ENCODE measurements at places on chromosomes 7 and 10. TPM values are rescaled to one million over a fixed set of nuclear protein-coding genes. Genes with fewer than 3 reads are reported as not detected.

DNA sequence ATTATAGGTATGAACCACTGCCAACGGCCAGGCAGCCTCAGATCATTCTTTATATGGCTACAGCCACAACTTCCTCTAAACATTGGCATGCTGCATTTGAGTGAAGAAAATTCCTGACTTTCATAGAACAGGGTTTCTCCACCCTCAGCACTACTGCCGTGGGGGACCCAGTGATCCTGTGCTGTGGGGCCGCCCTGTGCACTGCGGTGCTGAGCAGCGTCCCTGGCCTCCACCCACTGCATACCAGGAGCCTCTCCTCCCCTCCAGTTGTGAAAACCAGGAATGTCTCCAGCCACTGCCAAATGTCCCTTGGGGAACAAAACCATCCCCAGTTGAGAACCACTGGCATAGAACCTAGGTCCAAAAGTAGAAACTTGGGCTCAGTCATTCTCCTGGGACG is 15.8 kb downstream of the CNPY1 start:
- DNase-seq = no peak
- H3K4me3 ChIP-seq = no peak overlapping the region
- H3K36me3 ChIP-seq = no peaks in the 10 kb centered on the region
- peaks cover 87% of the 10 kb centered on the region for H3K27me3 ChIP-seq
- H3K4me1 ChIP-seq = peaks cover 11% of the 10 kb centered on the region
- no peak overlapping the region for H3K27ac ChIP-seq

- H3K27me3 ChIP-seq = no peaks in the 10 kb centered on the region
- no peak for DNase-seq
- peak overlapping the region; percentile 93 for H3K4me3 ChIP-seq
- peaks cover 25% of the 10 kb centered on the region for H3K36me3 ChIP-seq
Observed at GRCh38 chr10:75211007-75211691, 553 bp downstream of the VDAC2 start.

DNA sequence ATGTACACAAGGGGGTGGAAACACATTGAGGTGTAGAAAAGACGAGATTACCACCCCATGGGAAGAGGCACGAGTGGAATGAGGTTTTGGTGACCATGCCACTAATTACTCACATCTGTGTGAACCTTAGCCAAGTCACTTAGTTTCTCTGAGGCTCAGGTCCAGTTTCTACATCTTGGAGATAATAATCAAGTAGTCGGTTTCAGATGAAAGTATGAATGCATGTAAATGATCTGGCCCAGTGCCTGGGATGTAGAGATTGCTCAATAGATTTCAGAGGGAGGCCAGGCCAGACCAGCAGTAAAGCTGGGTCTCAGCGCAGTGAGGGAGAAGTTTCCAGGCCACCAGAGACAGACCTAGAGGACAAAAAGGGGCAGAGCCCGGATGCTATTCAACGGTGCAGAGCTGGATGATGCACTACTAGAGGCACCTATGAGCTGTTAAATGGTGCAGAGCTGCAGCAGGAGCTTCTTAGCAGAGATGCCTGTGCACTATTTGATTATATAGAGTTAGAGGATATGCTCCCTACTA is 725.1 kb downstream of the GRID1 start:
- no peaks in the 10 kb centered on the region for H3K27me3 ChIP-seq
- no peaks in the 10 kb centered on the region for H3K36me3 ChIP-seq
- peaks cover 19% of the 10 kb centered on the region for H3K4me1 ChIP-seq

GRCh38 chr10:12635127-12635541 is 285.8 kb downstream of the CAMK1D start:
- no peak overlapping the region for H3K4me3 ChIP-seq
- H3K4me1 ChIP-seq = peaks cover 25% of the 10 kb centered on the region
- DNase-seq = no peak

DNA sequence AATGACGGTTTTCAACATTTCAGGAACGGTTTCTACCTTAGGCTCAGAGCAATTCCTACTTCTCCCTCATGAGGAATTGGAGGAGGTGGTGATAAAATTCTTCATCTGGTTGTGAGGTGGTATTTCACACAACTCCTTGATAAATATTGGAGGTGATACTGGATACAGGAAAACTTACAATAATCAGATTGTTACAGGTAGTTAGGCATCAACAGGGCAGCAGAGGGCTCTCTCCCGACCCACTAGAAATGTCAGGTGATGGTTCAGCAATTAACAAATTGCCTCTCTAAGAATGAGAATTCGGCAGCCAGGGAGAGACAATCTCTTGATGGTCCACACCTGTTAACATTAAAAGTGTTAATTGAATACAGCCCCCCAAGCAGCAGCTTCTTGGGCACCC is 22.6 kb downstream of the ZNF786 start:
- peak overlapping the region; percentile 24 for H3K27ac ChIP-seq
- no peaks in the 10 kb centered on the region for H3K4me1 ChIP-seq
- peaks cover 11% of the 10 kb centered on the region for H3K36me3 ChIP-seq
- H3K27me3 ChIP-seq = no peaks in the 10 kb centered on the region
- peak overlapping the region; percentile 59 for H3K4me3 ChIP-seq

DNA sequence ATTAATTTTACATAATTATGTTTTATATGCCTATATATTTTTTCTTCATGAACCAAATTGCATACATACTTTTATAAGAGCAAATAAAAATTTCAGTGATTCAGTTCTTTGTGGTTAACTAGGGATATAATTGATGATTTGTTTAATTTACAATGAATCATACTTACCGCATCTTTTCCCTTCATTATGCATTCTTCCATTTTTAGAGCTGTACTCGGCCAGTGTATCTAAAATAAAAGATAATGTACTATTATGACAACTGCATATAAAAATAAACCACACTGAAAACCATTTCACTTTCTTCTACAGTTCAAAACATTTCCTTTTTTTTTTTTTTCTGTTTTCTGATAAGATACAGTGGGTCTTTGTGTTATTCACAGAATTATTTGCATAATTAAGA is 179.9 kb downstream of the SEMA3E start:
- no peaks in the 10 kb centered on the region for H3K27me3 ChIP-seq
- no peak overlapping the region for H3K27ac ChIP-seq
- no peak overlapping the region for H3K4me3 ChIP-seq
- DNase-seq = no peak
- H3K36me3 ChIP-seq = no peaks in the 10 kb centered on the region
- peaks cover 7% of the 10 kb centered on the region for H3K4me1 ChIP-seq

- H3K27ac ChIP-seq = no peak overlapping the region
- H3K4me1 ChIP-seq = peaks cover 17% of the 10 kb centered on the region
- H3K4me3 ChIP-seq = no peak overlapping the region
- peaks cover 3% of the 10 kb centered on the region for H3K27me3 ChIP-seq
Observed at GRCh38 chr7:22488643-22489462, 11.1 kb downstream of the STEAP1B start.

GRCh38 chr7:93945083-93945482 is 23.5 kb downstream of the GNG11 start:
- H3K27ac ChIP-seq = no peak overlapping the region
- no peak overlapping the region for H3K4me3 ChIP-seq
- peaks cover 5% of the 10 kb centered on the region for H3K27me3 ChIP-seq
- H3K36me3 ChIP-seq = no peaks in the 10 kb centered on the region
- no peak for DNase-seq

DNA sequence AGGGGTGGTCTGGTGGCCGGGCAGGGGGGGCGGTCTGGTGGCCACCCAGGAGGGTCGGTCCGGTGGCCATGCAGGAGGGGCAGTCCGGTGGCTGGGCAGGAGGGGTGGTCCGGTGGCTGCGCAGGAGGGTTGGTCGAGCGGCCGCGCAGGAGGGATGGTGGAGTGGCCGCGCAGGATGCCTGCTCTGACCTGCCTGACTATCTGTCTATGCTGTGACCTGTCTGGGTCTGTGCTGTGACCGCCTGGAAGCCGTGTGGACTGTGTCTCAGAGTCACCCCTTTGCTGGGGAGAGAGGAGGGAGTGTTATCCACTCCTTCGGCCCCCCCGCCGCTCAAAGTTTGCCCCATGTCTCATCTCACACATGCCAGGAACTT is 113.2 kb downstream of the ACTR3B start:
- no peaks in the 10 kb centered on the region for H3K36me3 ChIP-seq
- H3K4me1 ChIP-seq = no peaks in the 10 kb centered on the region
- no peak for DNase-seq
- H3K27ac ChIP-seq = no peak overlapping the region
- H3K27me3 ChIP-seq = no peaks in the 10 kb centered on the region

DNA sequence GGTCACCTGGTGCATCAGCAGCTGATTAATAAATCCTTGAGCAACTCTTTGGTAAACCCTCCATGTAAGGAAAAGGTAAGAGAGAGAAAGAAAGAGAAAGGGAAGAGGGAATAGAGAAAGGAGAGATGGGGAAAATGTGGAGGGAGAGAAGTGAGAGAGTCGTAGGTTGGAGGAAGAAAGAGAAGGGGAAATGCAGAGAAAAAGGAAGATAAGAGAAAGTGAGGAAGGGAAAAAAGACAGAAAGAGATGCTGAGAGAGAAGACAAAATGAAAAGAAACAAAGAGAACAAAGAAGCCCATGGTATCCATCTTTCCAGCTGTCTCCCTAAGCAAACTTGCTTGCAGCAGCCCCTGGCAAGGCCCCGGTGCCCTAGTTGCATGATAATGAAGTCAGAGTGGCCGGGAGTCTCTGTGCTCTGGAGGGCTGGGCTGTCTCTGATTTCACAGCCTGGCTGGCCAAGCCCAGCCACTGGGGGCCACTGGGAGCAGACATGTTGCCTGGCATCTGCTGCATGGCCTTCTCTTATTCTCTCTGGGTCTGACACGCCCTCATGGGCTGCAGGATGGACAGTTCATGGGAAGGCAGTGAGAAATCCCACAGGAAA is 48.4 kb downstream of the PRR15 start:
- peaks cover 23% of the 10 kb centered on the region for H3K4me1 ChIP-seq
- DNase-seq = no peak
- no peaks in the 10 kb centered on the region for H3K36me3 ChIP-seq
- no peak overlapping the region for H3K4me3 ChIP-seq
- no peak overlapping the region for H3K27ac ChIP-seq

DNA sequence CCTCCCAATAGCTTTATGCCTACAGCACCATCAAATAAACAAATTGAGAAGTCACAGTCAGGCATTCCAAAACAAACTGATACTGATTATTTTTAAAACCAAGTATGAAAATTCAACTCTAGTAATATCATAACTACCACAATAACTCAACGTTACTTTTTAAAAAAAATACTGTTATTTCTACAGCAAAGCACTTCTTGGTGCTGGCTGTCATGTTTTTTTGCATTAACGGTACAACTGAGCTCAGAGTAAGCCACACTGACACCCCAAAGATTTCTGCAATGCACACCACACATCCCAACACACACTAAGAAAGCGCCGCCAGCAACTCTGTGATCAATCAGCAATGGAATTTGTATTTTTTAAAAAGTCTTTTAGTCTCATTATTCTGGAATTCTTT is 113.6 kb downstream of the RNF32 start:
- H3K36me3 ChIP-seq = peaks cover 5% of the 10 kb centered on the region
- H3K4me3 ChIP-seq = no peak overlapping the region

DNA sequence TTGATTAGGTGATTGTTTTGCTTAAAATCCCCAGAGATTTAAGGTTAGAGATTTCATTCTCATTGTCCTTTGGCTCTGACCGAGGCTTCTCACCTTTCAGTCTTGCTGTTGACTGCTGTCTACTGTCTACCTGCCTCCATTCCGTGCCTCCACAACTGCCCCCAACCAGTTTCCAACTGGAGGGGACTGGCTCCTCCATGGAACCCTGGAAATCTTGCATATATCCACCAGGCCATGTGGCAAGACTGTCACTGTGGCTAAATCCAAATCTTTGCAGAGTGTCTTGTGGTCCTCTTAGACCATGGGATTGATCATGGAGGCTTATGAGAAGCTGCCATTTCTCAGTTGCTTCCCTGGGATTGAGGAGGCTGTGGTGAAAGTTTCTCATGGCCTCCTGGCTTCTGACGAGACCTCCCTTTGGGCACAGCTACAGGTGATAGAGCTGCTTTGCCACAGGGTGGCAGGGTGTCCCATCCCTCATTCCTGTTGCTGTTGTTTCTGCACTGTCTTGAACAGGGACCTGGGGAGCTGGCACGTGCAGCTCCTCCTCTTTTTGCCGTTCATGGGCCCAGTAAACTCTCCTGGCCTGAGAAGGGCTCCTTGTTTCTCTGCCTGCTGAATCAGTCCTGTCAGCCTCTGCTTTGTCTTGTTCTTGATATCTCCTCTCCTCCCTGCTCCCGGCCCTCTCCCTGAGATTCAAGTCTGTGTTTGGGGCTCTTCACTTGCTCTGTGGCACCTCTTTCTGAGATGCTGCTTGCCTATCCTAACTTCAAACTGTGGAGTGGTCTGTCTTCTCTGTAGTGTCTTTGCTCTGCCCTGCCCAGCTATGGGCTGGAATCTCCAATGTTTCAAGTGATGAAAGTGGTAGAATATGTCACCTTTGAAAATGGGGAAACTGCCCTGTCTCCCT is 63.6 kb upstream of the IGFBP3 start:
- DNase-seq = no peak
- H3K4me1 ChIP-seq = peaks cover under 1% of the 10 kb centered on the region
- H3K27me3 ChIP-seq = peaks cover 3% of the 10 kb centered on the region
- no peak overlapping the region for H3K27ac ChIP-seq
- H3K4me3 ChIP-seq = no peak overlapping the region

- H3K36me3 ChIP-seq = peaks cover 44% of the 10 kb centered on the region
- no peak for DNase-seq
- H3K4me3 ChIP-seq = peak overlapping the region; percentile 66
Observed at GRCh38 chr10:121525251-121526134, 72.8 kb downstream of the FGFR2 start.

GRCh38 chr7:155741082-155741481 is 71.2 kb downstream of the SHH start:
- peaks cover 3% of the 10 kb centered on the region for H3K4me1 ChIP-seq
- peaks cover 34% of the 10 kb centered on the region for H3K36me3 ChIP-seq

DNA sequence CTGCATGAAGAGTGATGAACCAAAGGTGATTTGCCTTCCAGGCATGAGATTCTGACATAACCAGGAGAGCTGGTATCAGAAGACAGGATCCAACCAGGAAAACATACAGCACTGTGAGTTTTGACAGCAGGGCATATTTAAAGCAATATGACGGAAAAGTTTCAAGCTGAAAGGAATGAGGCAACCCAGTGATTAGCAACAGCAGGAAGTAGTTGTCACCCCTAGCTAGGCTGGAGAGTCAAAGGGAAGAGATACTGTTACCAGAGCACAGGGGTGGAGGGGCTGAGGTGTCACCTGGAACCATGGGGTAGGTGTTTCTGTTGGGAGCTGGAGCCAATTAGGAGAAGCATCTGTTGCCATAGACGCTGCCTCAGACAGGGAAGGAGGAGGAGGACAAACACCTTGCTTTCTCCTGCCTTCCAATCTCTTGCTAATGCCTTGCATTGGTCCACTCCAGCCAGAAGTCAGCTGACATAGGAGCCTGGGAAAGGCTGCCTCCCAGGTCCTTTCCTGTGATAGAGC is 125.4 kb upstream of the SORCS3 start:
- peaks cover 26% of the 10 kb centered on the region for H3K27me3 ChIP-seq
- no peaks in the 10 kb centered on the region for H3K4me1 ChIP-seq
- H3K36me3 ChIP-seq = no peaks in the 10 kb centered on the region

The SAP25 gene
- 3.1 TPM for total RNA-seq

The TUBAL3 gene
- total RNA-seq = 0.19 TPM

The ACSM6 gene
- total RNA-seq = not detected

The GRM3 gene
- 0.46 TPM for total RNA-seq

The CYP26C1 gene
- total RNA-seq = not detected

The TTYH3 gene
- 166 TPM for total RNA-seq

The SFTPA1 gene
- 0.22 TPM for total RNA-seq

The DLX5 gene
- total RNA-seq = 21.0 TPM

The ENTPD1 gene
- total RNA-seq = 1.0 TPM

The EGFR gene
- total RNA-seq = 44.6 TPM

The ZNF503 gene
- 86.7 TPM for total RNA-seq

All from type B pancreatic cell (in vitro differentiated cells).